ENCODE measurements at places on chromosomes 7 and 10.

GRCh38 chr10:107028236-107028635 lies 136.3 kb downstream of the SORCS1 start:
- peak; percentile 88 for DNase-seq

GRCh38 chr7:76354981-76355730 lies 3.6 kb downstream of the YWHAG start:
- DNase-seq, result no peak

- peak; percentile 8 for DNase-seq
These were observed 57.5 kb downstream of the EXOC4 start for GRCh38 chr7:133310232-133310862.

- no peak for DNase-seq
These were observed 287.1 kb upstream of the CELF2 start for GRCh38 chr10:10730471-10731043.

DNA sequence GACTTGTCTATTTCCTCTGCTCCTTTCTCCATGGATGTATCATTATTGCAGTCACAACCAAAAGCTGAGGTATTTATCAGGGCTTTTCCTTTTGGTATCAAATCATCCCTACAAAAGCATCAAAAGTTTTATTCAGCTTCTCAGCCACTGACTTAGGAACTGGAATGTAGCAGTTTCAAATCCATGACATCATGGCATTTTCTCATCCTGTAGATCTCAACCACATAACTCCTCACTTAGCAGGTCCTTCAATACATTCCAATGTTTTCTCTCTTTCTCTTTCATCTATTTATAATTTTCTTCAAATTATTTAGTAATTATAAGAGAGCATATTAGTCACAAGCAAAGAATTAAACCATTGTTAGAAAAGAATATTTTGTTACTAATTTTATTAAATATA lies 537.4 kb upstream of the SORCS1 start:
- no peak for DNase-seq

DNA sequence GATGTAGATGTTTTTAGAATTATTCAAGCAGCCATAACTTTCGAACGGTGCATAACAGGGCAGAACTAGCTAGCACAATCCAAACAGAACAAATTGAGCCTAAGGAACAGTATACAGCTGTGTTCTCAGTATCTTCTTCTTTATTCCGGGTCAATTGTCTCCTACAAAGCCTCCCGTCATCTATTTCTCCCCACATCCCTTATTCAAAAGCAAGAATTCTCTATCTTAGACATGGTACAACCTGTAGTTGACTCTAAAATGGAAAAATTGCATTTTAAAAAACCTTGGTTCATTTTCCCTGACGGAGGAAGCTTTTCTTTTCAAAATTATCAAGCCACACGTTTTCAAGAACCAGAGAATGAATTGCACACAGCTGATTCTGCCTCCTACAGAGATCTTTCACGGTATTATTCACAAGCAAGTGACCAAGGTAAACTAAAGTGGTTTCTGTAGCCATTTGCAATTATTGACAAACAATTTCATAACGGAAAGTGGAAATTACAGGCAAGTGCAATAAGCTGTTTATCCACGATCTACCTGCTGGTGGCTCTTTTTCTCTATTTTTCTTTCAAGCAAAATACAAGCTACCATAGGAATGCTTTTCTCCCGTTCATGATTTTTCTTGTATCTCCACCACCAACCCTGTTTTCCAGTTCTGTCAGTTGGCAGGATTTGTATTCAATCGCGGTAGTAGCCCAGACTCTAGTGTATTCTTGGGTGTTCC lies 2.3 kb downstream of the GRM8 start:
- no peak for DNase-seq

DNA sequence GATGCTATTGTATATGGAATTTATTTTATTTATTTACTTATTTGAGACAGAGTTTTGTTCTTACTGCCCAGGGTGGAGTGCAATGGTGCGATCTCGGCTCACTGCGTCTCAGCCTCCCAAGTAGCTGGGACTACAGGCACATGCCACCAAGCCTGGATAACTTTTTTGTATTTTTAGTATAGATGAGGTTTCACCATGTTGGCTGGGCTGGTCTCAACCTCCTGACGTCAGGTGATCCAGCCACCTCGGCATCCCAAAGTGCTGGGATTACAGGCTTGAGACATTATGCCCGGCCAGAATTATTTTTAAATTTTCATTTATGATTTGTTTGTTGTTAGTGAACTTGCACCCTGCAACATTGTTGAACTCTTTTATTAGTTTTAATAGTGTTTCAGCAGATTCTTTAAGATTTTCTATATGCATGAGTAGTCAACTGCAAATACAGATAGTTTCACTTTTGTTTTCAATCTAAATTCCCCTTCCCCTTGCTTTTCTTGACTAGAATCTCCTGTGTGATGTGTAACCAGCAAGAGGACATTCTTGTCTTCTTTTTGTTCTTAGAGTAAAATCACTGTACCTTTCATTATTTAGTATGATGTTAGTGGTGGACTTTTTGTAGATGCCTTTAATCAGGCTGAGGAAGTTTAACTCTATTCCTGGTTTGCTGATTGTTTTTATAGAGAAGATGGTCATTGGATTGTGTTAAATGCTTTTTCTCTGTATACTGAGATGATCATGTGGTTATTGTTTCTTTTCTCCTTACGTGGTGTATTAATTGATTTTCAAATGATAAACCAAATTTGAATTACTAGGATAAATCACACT lies 27.8 kb downstream of the ZNF33A start:
- no peak for DNase-seq
